CD4-positive, alpha-beta T cell treated with Interleukin-17A for 4 hours (primary cell): ENCODE measurements at places on chromosomes 7 and 10.
A peak's percentile ranks its signal among the peaks of the same experiment; 100 is the strongest.

DNA sequence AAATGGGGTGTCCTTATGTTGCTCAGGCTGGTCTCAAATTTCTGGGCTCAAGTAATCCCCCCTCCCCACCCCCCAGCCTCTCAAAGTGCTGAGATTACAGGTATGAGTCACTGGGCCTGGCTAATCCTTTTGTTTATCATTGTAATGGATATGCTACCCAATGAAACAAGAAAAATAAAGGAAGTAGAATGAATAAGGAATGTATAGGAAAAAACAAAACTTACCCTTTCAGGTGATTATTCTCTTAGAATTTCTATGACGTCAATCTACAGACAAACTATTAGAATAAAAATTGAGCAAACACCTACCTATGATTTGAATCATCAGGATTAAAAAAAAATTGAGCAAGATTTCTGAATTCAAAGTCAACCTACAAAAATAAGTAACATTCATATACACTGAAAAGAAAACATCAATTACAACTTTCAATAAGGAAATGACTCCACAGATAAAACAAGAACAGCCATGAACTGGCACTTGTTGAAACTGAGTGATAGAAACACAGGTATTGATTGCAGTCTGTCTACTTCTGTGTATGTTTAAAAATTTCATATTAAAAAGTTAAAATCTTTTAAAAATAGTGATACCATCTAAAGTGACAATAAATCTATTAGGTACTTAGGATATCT is 12.2 kb downstream of the ADAM12 start:
- DNase-seq, result no peak

DNA sequence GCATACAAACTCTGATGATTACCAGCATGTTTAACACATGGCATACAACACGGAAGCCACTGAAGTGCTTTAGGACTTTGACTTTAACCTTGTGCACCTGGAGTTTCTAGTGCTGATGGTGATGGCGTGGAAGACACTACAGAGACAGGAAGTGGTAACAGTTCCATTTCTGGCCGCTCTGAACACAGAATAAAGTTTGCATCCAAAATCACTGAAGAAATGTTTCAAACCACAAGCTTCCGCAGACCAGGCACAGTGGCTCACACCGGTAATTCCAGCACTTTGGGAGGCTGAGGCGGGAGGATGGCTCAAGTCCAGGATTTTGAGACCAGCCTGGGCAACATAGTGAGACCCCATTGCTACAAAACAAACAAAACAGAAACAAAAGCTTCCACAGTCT is 40.3 kb upstream of the TNPO3 start:
- peak; percentile 35 for DNase-seq

GRCh38 chr7:116258734-116259133 is 48.4 kb downstream of the TES start:
- DNase-seq, result peak; percentile 33

DNA sequence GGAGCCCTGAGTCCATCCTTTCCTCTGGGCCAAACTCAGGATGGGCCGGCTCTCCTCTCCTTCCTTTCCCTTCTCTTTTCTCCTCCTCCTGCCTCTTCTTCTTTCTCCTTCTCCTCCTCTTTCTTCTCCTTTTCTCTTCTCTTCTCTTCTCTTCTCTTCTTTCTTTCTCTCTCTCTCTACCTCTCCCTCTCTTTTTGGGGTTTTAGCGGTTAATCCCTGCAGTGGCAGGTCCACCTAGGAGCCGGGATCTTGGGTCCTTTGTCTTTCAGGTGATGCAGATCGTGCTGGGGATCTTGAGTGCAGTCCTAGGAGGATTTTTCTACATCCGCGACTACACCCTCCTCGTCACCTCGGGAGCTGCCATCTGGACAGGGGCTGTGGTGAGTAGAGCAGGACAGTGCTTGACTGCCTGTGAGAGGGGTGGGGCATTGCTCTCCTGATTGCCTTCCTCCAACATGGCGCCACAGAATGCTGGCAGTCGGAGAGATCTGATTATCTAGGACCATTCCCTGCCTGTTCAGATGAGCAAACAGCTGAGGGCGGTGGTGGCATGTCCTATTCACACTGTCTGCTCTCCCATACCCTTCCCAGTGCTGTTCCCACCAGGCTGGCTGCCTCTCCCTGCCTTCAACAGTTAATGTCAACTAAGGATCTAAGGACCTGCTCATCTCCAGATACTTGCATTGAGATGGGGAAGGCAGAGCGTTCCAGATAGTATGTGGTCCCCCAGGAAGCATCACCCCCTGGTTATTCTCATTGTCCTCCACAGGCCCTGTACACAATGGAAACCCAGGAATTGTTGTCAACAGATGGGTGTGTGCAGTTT is 1.6 kb downstream of the TMEM176A start:
- no peak for DNase-seq

DNA sequence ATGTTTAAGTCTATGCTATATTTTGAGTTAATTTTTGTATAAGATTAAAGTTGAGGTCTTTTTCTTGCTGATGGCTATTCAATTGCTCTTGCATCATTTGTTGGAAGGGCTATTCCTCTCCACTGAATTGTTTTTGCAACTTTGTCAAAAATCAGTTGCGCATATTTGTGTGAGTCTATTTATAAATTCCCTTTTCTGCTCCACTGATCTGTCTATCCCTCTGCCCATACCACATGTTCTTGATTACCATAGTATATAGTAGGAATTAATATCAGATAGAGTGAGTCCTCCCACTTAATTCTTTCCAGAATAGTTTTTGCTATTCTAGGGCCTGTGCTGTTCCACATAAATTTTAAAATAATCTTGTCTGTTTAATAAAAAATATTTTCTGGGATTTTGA is 152.4 kb upstream of the ADCY1 start:
- no peak for DNase-seq

- no peak for DNase-seq
Observed at GRCh38 chr7:36970551-36971514, 246.5 kb upstream of the AOAH start.
